ENCODE measurements at places on chromosomes 7 and 10. TPM values are rescaled to one million over a fixed set of nuclear protein-coding genes. Genes with fewer than 3 reads are reported as not detected.

VWA2 gene
- total RNA-seq = not detected

CARD11 gene
- 199 TPM for total RNA-seq

CYP3A4 gene
- not detected for total RNA-seq

TMEM236 gene
- total RNA-seq = 0.16 TPM

MMD2 gene
- not detected for total RNA-seq

C10orf53 gene
- not detected for total RNA-seq

SEMA3C gene
- total RNA-seq = 0.94 TPM

TBX20 gene
- not detected for total RNA-seq

FAM25A gene
- not detected for total RNA-seq

GTF2IRD2 gene
- 23.5 TPM for total RNA-seq

CFAP58 gene
- total RNA-seq = 0.07 TPM

ODAD2 gene
- not detected for total RNA-seq

CYP17A1 gene
- not detected for total RNA-seq

PTPN20 gene
- 0.78 TPM for total RNA-seq

OR2A7 gene
- 1.4 TPM for total RNA-seq

CCDC146 gene
- total RNA-seq = 24.0 TPM

SPRN gene
- not detected for total RNA-seq

LDB3 gene
- 0.12 TPM for total RNA-seq

TRIM50 gene
- not detected for total RNA-seq

PRRT4 gene
- total RNA-seq = 0.42 TPM

CNPY1 gene
- total RNA-seq = not detected

AKR1B1 gene
- 85.1 TPM for total RNA-seq

CTAGE6 gene
- 0.72 TPM for total RNA-seq

PDK4 gene
- total RNA-seq = 2.3 TPM

SNX10 gene
- 26.8 TPM for total RNA-seq

CASP2 gene
- 60.5 TPM for total RNA-seq

ZNF853 gene
- total RNA-seq = 9.7 TPM

PSPH gene
- total RNA-seq = 3.8 TPM

NSUN5 gene
- 35.9 TPM for total RNA-seq

LZTS2 gene
- total RNA-seq = 8.0 TPM

EEPD1 gene
- 1.4 TPM for total RNA-seq

NEUROG3 gene
- total RNA-seq = not detected

GPC2 gene
- total RNA-seq = 2.3 TPM

SSC4D gene
- total RNA-seq = 0.40 TPM

ZNF804B gene
- total RNA-seq = not detected

MRC1 gene
- total RNA-seq = 0.15 TPM

SLC29A4 gene
- total RNA-seq = 0.95 TPM

HEPACAM2 gene
- total RNA-seq = not detected

VWDE gene
- total RNA-seq = not detected

PILRA gene
- total RNA-seq = 18.8 TPM

BUB3 gene
- 122 TPM for total RNA-seq

FBH1 gene
- total RNA-seq = 62.7 TPM

STAMBPL1 gene
- 30.3 TPM for total RNA-seq

PALS2 gene
- 15.2 TPM for total RNA-seq

PNLIP gene
- total RNA-seq = not detected

PRTFDC1 gene
- 1.2 TPM for total RNA-seq

DDC gene
- not detected for total RNA-seq

Measured in natural killer cell (primary cell).